ENCODE measurements at places on chromosomes 4 and X.

DNA sequence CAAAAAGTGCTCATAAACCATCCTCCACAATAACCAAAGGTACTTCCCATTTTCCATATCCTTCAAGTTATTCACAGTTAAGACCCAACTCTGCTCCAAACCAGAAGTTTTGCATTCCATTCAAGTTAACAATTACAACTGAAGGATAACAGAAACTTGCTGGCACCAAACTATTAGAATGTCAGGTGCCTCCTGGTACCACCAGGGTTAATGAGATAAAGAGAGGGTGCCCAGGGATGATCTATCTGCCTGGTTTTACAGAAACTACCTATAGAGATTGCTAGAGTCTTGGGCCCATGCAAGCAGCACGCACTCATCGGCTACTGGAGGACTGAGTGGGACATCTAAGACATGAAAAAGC lies 114.6 kb downstream of the RBM47 start:
- DNase-seq: no peak

DNA sequence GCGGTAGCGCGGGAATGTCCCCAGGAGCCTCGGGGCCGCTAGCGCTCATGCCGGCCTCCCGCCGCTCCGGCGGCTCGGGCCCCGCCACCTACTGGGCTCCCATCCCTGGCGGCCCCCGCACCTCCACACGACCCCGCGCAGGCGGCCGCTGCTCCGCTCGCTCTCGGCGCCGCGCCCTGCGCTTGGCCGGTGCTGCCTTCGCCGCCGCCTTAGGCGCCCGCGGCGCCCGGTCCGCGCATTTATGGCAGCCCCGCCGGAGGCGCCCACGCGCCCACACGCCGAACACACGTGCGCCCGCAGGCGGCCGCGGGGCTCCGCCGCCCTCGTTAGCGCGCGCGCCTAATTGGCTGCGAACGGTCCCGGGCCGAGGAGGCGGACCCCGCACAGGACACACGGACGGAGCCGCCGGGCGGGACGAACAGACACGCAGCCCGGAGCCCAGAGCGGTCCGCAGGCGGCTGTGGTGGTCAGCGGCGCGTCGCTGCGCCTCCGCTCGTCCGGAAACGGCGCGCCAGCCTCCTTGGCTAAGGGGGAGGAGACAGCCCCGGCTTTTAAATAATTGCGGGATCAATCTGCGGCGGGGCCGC lies at the start of gene NKX1-1:
Gene NKX1-1, minus strand, starts transcription at position 49 of the 587 bp plus-strand sequence. Its CDS starts 0 bp downstream, at position 49.
- DNase-seq: no peak

DNA sequence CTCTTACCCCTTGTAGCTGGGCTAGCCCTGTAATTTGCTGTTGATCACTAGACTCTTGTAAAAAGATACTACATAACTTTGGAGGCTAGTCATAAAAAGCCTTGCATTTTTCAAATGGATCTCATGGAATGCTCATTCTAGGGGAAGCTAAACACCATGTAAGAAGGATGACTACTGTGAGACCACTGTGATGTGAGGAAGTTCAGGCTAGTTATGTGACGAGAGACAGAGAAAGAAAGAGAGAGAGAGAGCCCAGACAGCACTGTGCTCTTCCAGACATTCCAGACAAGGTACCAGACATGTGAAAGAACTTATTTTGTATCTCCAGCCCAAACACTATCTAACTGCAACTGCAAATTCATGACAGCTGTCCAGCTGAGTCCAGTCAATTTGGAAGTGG lies 404.6 kb upstream of the PITX2 start:
- no peak for DNase-seq

DNA sequence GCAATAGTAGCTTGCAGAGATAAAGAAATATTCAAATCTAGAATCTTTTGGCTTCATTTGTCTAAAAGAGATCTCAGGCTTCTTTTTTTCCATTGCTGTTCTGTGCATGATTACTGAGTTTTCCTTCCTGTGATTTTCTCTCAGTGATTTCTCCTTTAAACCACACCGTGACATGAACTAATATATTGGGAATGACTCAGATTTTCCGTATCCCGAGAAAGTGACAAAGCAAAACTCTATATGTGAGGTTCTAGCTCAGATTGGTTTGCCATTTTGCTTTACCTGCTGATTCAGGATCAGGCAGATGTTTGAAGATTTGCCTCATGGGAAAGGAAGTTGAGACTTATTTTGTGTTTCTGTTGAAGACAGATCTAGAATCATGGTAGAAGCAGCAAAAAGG lies 59.4 kb downstream of the MTHFD2L start:
- no peak for DNase-seq

- no peak for DNase-seq
Measured at GRCh38 chrX:50211510-50211909, 6.9 kb downstream of the CCNB3 start.

DNA sequence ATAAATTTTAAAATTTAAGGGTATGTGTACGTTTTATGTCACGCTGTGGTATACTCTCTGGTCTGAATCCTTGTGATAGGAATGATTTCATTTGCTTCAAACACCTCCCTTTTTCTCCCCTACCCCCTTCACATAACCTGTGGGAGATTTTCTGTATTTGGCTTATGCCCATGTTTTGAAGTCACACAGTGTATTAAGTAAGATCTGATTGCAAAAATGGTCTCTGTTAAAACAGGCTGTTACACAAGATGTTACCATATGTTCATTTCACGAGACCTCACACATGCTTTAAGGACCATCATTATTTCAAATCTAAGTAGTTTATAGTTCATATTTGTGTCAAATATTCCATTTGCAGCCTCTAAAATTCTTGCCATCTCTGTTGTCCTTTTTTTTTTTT lies 63.5 kb downstream of the TMEM131L start:
- no peak for DNase-seq

- no peak for DNase-seq
Measured at GRCh38 chrX:87338510-87338909, 179.1 kb upstream of the KLHL4 start.

DNA sequence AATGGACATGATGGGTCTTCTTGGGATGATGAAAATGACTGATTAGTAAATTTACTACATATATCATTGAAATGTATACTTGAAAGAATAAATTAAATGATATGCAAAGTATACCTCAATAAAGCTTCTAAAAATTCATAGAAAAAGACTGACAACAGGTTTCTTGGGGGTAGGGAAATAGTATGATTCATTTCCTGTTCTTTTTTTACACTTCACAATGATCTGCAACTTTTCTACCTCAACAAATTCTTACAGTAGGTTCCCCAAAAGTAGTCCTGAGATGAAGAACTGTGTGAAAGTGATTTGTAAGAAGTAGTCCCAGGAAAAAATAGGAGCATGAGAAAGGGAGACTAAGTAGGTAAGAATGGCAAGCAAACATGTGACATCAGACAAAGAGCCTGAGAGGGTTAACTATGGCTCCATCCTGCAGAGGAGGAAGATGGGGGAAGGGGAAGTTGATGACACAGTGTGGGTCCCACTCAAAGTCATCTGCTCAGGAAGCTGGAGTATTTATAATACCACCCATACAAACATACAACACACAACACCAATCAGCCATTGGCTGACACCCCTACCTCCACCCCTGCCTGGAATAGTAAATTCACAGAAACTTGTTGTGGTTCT lies 73.9 kb downstream of the ARHGAP6 start:
- no peak for DNase-seq

GRCh38 chrX:113470166-113470565 lies 629.5 kb upstream of the AMOT start:
- no peak for DNase-seq

DNA sequence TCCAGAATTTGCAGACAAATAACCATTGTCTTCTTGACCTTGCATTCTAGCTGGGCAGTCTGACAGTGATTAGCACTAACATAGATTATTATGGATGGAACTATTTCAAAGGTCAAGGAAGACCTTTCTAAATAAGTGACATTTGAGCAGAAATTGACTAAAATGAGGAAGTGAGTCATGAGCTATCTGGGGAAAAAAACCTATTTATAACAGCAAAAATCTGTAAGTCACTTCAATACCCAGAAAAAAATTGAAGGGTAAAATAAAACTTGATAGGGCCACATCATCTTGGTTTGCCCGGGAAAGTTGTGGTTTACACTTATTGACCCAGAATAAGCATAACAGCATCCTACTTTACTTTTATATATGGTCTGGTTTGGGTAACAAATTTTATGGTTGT lies 414.6 kb upstream of the HS3ST1 start:
- no peak for DNase-seq

GRCh38 chr4:95362066-95362465 lies 186.7 kb downstream of the UNC5C start:
- DNase-seq: no peak

- DNase-seq: no peak
Measured at GRCh38 chrX:132508834-132509233, 20.0 kb upstream of the MBNL3 start.

DNA sequence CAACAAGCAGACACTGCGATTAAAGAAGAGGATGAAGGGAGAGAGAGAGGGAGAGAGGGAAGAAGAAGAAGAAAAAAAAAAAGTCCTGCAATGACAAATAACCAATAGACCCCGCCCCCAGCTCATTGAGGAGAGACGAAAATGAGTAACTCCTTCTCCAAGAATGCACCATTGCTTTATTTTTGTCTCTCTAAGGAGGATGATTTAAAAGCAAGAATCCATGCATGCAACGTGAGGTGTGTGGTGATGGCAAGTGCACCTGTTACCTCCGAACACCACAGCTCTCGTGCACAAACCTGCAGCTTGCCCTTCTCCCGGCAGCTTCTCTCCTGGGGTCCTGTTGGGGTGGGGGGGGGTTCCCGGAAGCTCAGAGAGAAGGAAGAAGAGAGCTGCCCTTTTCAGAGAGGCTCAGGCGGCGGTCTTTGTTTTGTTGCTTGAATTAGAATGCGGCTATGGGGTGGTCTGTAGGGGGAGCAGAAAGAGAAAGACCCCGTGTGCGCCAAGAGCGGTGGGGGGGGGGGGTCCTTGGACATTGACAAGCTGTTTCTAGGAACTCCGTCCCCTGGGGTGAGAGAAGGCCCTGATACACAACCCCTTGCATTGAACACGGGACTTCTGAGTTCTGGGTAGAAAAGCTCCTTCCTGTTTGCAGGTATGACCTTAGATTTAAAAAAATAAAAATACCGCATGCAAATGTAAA lies 100.7 kb downstream of the CRLF2 start:
- no peak for DNase-seq

DNA sequence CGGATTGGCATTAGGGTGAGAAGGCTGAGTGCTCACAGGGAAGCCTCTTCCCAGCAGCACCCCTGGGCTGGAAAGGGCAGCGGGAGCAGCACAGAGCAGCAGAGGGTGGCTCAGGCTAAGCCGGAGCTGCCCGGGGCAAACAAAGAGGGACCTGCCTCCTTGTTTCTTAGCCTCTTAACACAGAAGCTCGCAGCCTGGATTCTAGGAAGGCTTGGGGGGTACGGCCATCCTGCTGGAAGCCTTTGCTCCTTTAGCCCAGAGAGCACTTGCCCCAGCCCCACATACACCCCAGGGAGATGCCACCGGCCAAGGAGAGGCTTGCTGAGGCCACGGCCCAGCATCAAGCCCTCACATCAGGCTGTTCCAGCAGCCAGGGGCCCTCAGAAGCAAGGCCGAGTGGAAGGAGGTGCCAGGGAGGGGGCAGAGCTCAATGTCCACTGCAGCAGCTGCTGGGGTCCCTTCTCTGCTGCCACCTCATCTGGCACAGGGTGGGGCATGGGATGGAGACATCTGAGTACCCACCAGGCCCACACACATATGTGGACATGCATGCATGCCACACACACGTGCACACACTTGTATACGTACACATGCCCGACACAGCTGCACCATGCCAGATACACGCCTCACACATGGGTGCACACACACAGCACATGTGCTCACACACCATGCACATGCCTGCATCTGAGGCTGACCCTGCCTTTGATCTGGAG lies 20.3 kb upstream of the SPON2 start:
- peak; percentile 86 for DNase-seq

DNA sequence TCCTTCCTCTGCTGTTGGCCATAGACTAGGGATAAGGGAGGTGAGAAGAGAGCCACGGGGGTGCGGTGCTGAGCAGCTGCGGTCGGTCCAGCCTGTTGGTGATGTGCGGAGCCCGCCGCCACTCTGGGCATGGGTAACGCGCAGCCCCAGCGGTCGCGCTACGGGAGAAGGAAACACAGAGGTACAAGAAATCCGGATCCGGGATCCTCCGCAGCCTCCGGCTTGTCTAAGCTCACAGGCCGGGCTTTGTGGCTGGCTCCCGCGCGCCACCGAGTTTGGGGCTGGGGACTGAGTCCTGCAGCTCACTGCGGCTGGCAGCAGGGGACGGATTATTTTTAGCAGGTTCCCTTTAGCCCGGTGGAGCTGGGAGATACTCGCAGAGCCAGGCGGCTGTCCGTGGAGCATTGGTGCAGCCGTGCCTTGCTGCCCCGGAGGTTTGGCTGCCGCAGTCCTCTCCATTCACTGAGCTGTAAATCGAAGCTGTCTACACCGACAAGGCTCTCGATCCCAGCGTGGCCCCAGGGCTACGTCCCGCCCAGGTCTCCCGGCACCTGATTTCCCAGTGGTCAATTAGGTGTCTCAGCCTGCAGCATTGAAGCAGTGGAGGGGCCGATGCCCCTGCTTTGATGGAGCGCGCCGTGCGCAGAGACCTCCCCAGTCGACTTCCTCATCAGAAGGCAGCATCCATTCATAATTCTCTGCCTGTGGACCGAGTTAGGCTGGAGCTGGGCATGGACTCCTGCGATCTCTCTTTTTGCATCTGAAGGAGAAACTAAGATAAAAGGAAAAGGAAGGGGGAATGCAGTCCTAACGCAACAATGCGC lies 81.9 kb upstream of the SCML1 start:
- no peak for DNase-seq

DNA sequence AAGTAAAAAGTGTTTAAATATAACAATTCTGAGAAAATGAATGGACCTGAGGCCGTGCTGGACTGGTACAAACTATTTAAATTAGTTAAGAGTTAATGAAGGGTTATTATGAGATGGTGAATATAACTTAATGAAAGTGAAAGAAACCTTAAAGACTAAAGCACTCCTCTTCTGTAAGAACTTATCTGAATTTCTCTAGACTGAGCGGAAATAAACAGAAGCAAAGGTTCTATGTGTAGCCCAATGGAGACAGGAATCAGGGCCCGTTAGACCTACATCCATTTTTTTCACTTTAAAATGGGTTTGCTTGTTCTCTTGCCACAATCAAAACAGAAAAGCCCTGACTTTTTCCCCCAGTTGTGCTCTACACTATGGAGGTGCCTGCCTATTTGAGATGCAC lies 14.9 kb downstream of the AMMECR1 start:
- DNase-seq: no peak

DNA sequence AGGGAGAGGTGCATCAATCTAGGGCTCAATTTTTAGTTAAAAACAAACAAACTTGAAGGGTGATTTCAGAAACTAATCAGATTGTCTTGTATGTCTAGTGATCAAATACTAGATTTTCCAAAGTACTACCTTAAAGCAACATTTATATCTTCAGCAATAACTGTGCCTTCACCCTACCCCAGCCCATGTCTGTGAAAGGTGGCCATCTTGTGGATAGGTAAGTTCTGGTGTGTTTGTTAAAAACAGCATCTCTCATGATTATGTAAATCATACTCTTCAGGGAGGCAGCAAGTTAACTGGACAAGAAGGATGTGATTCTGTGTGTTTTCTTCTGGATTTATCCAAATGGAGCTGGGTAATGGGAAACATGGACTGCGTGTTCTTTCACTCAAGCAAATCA lies 81.4 kb upstream of the ACSL1 start:
- no peak for DNase-seq

- no peak for DNase-seq
Measured at GRCh38 chr4:142121448-142122350, 485.3 kb downstream of the IL15 start.
